ENCODE measurements at places on chromosomes 5 and 9.

- DNase-seq: no peak
Observed at GRCh38 chr5:59187857-59188256, 605.0 kb downstream of the RAB3C start.

GRCh38 chr9:93306081-93306480 lies 122.1 kb downstream of the WNK2 start:
- no peak for DNase-seq

DNA sequence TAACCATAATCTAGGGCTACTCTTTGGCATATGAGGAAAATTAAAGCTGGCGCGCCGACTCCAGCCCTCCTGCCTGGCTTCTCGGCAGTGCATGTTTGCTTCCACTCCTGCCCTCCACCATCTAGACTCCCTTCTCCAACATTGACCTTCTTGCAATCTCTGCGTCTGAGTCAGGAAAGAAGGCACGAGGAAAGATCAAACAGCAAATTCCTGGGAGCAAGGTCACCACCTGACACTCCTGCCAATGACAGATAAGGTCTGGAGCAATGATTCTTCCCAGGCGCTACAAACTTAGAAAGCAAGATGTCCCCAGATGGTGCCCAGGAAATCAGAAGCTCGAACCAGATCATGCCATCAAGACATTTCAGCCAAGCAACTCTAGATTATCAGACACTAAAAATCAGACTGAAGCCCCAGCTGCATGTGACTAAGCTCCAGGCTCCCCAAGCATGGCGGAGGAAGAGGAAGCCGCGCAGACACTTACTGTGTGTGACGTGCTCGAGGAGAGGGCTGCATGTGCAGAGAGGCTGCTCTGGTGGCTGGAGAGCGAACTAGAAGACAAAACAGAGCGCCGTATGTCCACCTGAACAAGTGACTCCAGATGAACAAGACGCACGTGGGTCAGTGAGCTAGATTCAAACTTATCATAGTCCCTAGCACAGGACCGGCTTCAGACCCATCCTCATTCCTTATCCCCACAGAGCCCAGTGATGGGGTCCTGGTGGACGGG lies 115.3 kb downstream of the UBE2R2 start:
- DNase-seq: no peak

DNA sequence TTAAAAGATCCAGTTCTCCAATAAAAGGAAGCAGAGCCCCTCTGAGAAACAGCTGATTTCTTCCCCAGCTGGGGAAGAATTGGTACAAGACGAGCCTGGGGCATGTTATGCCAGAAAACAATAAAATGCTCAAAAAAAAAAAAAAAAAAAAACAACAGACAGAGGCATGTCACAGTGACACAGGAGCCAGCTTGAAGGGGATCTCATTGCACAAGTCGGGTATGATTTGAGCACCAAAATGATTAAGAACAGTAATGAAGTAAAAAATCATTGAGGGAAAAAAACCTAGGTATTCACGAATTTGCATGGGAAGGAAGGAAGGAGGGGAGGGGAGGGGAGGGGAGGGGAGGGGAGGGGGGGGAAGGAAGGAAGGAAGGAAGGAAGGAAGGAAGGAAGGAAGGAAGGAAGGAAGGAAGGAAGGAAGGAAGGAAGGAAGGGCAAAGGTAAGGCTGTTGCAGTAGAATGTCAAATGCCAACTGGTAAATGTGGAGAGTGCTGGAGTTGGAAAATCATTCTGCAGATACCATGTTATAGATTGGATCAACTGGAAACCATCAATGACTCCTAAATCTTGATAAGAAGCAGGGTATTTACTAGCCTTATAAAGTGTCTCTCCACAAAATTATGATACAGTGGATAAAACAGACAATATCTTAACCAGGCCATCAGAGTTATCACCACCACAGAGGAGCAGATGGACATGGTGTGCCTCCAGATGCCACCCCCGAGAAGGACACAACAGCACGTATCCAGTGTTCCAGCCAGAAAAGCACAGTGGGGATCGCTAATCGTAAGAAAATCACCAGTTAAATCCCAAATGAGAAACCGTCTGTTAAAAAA lies 7.2 kb downstream of the GNA14 start:
- no peak for DNase-seq

GRCh38 chr9:79695531-79696175 lies 123.9 kb downstream of the TLE4 start:
- DNase-seq: peak; percentile 23

DNA sequence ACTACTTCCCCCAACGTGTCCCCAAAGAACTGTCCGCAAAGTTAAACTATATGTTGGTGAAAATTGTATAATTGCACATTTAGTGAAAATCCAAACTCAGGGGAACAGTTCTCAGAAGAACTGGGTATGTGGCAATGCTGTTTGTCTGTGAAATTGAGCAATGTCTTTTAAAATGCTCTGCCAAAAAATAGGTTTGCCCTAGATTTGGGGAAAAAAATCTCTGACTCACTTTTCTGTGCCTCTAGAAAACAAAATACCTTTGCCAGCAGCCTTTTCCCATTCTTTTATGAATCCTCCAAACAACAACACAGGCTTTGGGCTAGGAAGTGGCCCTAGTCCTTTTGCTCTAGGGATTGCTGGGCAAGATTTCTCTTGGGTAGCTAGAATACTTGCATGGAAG lies 37.4 kb upstream of the ZNF608 start:
- no peak for DNase-seq

GRCh38 chr5:180858586-180858985 lies 2.5 kb downstream of the ZFP62 start:
- no peak for DNase-seq

Measured in stimulated activated CD8-positive, alpha-beta memory T cell treated with anti-CD3 and anti-CD28 coated beads, Interleukin-2, amount 100 ng/mL, for 1 hour (primary cell).